Mesendoderm (in vitro differentiated cells): ENCODE measurements at places on chromosomes 13 and 19.
A peak's percentile ranks its signal among the peaks of the same experiment; 100 is the strongest.

DNA sequence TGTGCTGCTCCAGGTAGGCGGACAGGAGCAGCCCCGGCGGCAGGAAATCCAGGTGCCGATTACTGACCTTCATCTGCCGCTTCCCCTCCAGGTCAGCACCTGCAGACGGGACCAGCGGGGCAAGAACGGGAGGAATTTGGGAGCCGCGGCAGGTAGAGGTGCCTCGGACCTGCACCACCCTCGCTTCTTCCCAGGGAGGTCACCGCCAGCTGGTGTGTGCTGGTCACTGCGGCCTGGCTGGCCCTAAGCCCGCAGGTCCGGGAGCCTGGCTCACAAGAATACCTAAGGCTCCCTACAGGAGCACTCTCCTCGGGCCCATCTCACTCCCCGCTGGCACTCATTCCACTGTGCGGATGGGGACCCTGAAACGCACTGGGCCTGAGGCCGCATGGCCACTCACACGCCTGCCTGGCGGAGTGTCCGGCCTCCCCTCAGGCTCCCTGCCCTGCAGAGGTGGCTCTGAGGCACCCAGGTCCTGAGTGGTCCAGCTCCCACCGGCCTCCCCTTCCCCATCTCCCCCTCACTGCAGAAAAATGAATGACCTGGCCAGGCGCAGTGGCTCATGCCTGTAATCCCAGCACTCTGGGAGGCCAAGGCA lies 4.3 kb downstream of the RNU6-9 start:
- no peak for DNase-seq
- no peaks in the 10 kb centered on the region for H3K27me3 ChIP-seq
- H3K4me1 ChIP-seq = no peaks in the 10 kb centered on the region

GRCh38 chr13:97141564-97142005 lies 80.5 kb upstream of the MBNL2 start:
- no peak overlapping the region for H3K4me3 ChIP-seq
- peak; percentile 97 for DNase-seq
- no peaks in the 10 kb centered on the region for H3K27me3 ChIP-seq
- no peaks in the 10 kb centered on the region for H3K36me3 ChIP-seq

GRCh38 chr13:19810151-19810550 lies 27.4 kb upstream of the PSPC1 start:
- H3K27me3 ChIP-seq = no peaks in the 10 kb centered on the region
- no peak for DNase-seq
- H3K4me3 ChIP-seq = no peak overlapping the region
- no peaks in the 10 kb centered on the region for H3K4me1 ChIP-seq

DNA sequence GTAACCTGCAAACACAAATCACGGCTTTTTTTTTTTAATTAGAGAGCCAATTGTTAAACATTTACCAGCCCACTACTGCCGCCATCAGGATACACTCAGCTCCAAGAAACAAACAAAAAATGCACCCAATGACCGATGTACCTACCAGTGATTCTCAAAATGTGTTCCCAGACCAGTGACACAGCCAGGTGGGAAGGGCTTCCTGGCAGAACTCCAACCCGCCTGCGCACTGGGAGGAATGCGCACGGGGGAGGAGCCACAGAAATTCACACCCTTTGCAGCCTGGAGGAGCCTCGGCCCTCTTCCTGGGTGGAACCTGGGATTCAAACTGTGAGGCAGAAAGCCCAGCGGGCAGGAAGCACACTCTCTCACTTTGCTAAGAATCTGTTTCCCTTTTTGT lies 255.9 kb downstream of the TBC1D4 start:
- peak; percentile 80 for DNase-seq
- H3K4me1 ChIP-seq = no peaks in the 10 kb centered on the region
- no peaks in the 10 kb centered on the region for H3K27me3 ChIP-seq
- H3K4me3 ChIP-seq = no peak overlapping the region
- no peak overlapping the region for H3K27ac ChIP-seq

DNA sequence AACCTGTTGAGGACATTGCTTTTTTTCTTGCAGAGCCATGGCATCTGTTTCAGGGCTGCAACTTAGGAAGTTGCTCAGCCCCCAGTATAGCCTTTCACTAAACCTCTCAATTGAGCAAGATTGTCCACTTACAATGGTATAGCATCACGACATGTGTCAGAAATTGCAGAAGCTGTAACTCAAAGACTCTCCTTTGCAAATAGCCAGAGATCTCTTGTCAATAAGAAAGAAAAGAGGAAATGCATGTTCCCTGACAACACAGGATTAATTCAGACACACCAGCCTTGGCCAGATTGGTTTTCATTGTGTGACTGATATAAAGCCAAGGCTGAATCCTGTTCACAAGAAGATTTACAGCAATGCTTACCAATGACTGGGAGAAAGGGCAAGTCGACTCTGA lies 38.7 kb upstream of the CYSLTR2 start:
- no peak for DNase-seq
- H3K4me3 ChIP-seq = no peak overlapping the region
- no peaks in the 10 kb centered on the region for H3K4me1 ChIP-seq

- peaks cover 28% of the 10 kb centered on the region for H3K27me3 ChIP-seq
- peaks cover 3% of the 10 kb centered on the region for H3K4me1 ChIP-seq
- DNase-seq = peak; percentile 20
- no peaks in the 10 kb centered on the region for H3K36me3 ChIP-seq
- no peak overlapping the region for H3K27ac ChIP-seq
These were observed 9.1 kb downstream of the SLITRK5 start for GRCh38 chr13:87680298-87680697.

DNA sequence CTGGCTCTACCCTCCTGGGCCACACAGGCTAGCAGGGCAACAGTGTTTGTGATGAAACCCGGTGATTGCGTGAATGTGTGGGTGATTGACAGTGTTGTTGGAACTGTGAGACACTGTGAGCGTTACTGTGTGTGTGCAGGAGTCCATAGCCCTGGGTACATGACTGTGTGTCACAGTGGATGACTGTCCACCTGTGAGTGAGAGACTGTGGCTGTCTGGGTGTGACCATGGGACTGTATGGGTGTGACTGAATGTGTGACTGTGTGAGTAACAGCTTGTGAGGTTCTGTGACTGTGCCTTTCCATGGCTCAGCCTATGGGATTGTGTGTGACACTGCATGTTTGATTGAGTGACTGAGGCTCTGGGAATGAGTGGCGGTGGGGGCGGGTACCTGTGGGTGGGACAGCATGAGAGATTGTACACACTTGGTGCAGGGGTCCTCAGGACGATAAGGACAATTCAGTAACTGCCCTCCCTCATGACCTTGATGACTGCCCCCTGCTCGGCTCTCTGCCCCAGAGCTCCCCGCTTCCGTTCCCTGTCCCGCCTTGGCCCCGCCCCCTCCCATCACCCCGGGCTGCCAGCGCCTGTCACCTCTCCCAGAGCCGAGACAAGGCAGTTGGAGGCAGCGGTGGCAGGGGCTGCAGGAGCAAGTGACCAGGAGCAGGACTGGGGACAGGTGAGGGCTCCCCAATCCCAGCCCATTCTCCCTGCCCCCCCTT lies at the start of gene GIPR:
GIPR (plus strand) TSS at position 602 of the 722 bp plus-strand sequence. CDS start 1,300 bp downstream, outside the sequence.
- H3K36me3 ChIP-seq = no peaks in the 10 kb centered on the region
- H3K4me1 ChIP-seq = no peaks in the 10 kb centered on the region
- no peak within 1 kb of the TSS for H3K27ac ChIP-seq
- H3K4me3 ChIP-seq = no peak within 1 kb of the TSS
- H3K27me3 ChIP-seq = no peaks in the 10 kb centered on the region
- DNase-seq = peak; percentile 85

DNA sequence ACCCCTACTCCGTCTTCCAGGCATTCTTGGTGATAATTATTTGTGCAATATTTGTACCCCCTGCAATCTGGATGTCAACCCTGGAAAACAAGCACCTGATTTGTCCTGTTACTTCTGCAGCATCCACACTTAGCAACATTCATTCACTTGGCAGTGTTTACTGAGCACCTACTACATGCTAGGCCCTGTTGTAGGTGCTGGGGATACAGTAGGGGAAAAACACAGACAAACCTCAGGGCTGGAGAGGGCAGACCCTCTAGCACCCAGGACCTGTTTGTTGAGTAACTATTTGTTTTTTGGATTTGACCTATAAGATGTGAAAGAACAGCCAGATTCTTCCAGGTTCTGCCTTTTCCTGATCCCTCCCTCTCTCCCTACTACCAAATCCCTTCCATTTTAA lies 9.5 kb downstream of the NECTIN2 start:
- no peaks in the 10 kb centered on the region for H3K27me3 ChIP-seq
- peaks cover 2% of the 10 kb centered on the region for H3K36me3 ChIP-seq
- H3K4me3 ChIP-seq = no peak overlapping the region
- DNase-seq = no peak
- H3K27ac ChIP-seq = no peak overlapping the region

- H3K36me3 ChIP-seq = no peaks in the 10 kb centered on the region
- no peak for DNase-seq
- no peaks in the 10 kb centered on the region for H3K27me3 ChIP-seq
- H3K4me1 ChIP-seq = no peaks in the 10 kb centered on the region
- H3K27ac ChIP-seq = no peak overlapping the region
- no peak overlapping the region for H3K4me3 ChIP-seq
These were observed 279.5 kb upstream of the PCDH20 start for GRCh38 chr13:61695147-61695546.

DNA sequence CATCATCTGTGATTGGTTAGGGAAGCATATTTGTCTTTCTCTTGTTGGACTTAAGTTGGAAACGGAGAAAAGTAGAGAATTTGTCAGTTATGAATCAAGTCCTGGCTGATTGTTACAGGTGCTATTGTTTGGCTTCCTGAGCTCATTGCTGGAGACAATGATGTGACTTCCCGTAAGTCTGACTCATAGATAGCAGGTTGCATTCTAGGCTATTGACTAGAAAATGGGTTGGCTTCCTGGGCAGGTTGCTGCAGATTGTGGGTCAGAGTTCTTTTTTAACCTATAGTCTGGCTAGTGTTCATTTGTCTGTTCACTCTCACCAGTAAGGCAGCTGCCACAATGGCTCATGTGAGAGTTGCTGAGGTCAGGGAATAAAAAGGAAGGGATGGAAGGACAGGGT lies 101.5 kb downstream of the CCNA1 start:
- DNase-seq = peak; percentile 59
- no peaks in the 10 kb centered on the region for H3K36me3 ChIP-seq
- peaks cover 2% of the 10 kb centered on the region for H3K4me1 ChIP-seq
- H3K4me3 ChIP-seq = no peak overlapping the region
- no peaks in the 10 kb centered on the region for H3K27me3 ChIP-seq

DNA sequence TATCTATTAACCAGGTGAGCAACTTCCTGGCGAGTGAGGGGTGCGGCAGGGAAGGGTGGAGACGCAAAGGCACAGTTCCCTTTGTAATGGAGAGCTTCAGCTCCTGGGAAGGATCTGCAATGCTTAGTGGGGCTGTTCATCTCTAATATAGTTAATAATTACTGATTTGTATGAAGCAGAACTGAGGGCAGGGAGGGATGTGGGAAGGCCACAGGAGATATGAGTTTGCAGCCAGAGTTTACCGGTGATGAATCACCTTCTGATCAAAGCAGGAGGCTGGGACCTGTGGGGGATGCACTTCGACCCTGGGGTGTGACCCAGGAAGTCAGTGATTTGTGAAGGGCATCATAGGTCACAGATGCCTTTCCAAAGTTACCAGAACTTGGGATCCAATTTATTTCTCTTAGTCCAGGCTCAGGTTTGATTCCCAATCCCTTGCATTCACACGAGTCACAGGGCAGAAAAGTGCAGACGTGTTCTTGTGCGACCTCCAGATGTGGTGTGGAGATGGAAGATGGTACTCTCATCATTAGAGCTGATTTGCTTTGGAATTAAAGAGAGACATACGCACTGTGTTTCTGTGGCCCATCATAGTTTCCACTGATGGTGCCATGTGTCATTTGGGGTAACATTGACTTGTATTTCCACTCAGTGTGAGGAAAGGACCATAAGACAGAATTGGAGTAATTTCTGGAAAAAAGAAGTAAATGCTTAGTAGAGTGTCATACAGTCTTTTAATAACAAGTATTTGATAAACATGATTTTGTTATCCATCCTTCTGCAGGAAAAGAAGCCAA lies 55.0 kb downstream of the LRCH1 start:
- H3K27me3 ChIP-seq = no peaks in the 10 kb centered on the region
- H3K36me3 ChIP-seq = no peaks in the 10 kb centered on the region
- no peak overlapping the region for H3K27ac ChIP-seq
- peaks cover 2% of the 10 kb centered on the region for H3K4me1 ChIP-seq
- DNase-seq = no peak

DNA sequence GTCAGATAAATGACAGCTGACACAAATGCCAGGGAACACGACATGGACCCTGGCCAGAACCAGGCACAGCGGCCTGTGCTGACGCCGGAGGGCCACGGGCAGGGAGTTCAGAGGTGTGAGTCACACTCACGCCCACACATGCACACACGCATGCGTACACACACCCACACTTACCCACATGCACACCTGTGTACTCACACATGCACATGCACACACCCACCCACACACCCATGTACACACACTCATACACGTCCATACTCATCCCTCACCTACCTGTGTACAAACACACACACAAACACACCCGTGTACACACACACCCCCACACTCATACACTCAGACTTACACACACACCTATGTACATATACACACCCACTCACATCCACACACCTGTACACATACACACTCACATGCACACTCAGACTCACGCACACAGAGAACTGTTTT lies 40.4 kb downstream of the MLLT1 start:
- no peak overlapping the region for H3K27ac ChIP-seq
- H3K36me3 ChIP-seq = no peaks in the 10 kb centered on the region
- H3K27me3 ChIP-seq = no peaks in the 10 kb centered on the region
- DNase-seq = no peak
- H3K4me1 ChIP-seq = peaks cover 3% of the 10 kb centered on the region

GRCh38 chr13:108322206-108322824 lies 52.8 kb downstream of the TNFSF13B start:
- peak; percentile 23 for DNase-seq
- H3K27ac ChIP-seq = no peak overlapping the region
- H3K4me1 ChIP-seq = peaks cover 5% of the 10 kb centered on the region
